ENCODE measurements at places on chromosomes 2 and 18.

DNA sequence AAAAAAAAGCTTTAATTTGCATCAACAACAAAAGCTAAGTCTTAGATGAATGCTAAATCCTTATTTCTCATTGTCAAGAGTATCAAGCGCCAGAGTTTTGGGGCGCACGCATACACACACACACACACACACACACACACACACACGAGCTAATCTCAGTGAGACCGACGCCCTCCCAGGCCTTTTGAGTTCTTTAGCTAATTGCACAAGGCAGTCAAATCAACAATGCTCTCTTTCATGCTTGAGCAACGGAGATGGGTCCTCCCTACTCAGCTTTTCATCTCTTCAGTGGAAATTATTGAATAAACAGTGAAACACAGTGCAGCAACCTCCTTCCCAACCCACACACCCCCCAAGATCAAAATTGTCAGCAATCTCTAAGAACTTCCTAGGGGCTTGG, 19.2 kb downstream of the GKN1 start:
- no peak for DNase-seq

- DNase-seq, result no peak
Observed at GRCh38 chr2:190158798-190159434, 96.4 kb upstream of the MSTN start.

- no peak for DNase-seq
Observed at GRCh38 chr2:170974304-170974993, 45.4 kb downstream of the GORASP2 start.

DNA sequence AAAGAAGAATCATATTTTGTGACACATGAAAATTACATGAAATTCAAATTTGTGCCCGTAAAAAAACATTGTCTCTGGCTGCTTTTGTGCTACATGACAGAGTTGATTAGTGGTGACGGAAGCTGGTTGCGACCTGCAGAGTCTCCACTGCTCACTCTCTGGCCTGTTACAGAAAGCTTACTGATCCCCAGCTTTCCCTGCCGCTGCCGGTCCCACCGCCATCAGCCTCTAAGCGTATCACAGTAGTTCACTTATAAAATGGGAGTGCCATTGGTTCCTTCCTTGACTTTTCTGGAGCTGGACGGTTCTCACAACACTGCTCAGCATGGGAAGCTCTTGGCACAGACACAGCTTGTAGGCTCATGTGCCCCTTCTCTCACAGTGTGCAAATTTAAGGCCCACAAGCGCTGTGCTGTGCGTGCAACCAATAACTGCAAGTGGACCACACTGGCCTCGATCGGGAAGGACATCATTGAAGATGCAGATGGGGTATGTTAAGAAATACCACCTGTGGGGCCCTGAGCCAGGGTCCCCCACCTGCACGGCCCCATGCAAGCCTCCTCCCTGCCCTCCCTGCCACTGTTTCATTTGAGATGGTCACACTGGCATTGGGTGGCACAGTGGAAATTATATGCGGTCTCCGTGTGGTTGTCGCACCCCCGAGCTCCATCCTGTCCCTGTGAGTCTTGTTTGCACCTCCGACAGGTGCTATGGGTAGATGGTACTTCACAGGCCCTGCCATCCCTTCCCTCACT, 81.3 kb downstream of the DGKD start:
- no peak for DNase-seq

DNA sequence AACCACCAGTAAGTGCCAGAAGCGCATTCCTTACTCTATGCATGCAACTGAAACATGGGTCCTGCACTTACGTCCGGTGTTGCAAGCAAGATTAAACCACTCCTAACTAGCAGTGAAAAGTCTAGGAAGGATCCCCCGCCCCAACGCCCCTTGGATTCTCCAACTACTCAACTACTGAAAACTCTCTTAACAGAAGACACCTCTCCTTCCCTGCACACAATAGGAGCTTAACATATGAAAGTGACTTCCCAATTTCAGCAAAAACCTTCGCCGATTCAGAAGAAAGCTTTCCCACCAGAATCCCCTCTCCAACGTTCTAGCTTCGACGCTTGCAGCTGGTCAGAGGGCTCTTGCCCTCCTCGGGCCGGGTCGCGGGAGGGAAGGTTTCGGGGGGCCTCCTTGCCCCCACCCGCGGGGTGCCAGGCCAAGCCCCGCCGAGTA, 578 bp downstream of the IWS1 start:
- peak; percentile 13 for DNase-seq

DNA sequence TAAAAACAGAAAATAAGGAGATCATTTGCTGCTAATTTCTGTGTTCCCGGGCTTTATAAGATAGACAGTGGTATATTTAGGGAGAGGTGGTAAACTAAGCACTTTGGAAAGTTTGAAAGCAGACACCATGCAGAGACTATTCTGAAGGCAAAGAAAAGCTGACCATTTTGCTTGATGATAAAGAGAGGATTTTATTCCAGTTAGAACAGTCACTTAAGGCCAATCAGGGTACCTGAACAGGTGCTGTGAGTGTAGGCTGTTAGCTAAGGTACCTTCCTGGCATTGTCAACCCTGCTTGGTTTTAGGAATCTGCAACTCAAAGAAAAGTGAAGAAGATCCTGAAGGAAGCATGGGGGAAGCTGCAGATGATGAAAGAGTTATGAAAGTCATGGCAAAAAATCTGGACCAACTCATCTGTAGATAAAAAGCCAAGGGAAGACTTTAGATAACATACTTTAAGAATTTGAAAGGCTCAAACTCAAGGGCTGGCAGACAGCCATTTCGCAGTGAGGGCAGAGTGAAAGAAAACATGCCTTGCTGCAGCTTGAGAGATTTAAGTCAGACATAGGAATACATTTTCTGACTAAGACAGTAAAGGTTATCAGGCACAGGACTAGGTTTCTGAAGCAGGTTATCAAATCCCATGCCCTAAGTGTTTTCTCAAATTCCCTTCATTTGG, 80.1 kb upstream of the ARL5A start:
- DNase-seq, result no peak

- no peak for DNase-seq
Observed at GRCh38 chr2:162071001-162071400, 3.0 kb downstream of the DPP4 start.

DNA sequence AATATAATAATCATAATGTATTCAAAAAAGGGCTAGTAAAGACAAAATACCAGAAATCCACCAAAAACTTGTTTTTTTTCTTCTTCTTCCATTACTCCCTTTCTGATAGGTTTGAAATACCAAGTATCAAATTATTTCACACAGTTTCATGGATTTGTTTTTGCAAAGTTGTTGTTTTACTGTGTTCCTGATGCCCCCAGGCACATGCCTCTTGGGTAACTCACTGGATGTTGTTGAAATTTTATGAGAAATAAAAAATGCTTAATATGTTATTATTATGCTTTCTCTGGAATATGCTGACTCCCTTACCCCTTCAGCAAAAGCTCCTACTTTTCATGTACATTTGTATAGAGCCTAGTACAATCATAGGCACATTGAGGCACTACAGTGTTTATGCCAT, 419.6 kb downstream of the NRXN1 start:
- DNase-seq, result no peak

GRCh38 chr18:3885209-3885792, 435.3 kb downstream of the TGIF1 start:
- DNase-seq, result no peak

DNA sequence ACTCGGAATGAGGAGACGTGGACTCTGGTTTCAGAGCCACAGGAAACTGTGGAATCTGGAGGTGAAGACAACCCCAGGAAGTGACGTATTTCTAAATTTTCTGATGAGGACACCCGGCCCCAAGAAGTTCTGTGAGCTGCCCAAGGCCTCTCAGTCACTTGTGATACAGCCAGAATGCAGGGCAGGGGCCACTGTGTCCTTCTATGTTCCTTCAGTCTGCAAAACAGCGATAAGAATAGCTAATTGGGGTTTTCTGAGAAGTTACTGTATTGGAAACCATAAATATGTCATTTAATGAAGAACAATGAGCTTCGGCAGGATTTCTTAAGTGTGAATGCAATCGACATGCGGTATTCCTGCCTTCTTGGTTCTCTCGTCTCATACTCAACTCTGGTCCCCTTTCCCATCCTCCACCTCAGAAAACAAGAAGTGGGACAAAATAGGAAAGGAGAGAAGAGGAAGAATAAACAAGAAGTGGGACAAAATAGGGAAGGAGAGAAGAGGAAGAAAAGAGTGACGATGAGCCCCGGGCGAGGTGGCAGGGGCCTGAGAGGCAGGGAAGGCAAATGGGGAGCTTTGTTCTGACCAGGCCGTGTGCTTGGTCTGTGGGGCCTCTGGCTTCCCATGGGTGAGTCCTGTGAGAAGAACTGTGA, 282.0 kb upstream of the REV1 start:
- no peak for DNase-seq

DNA sequence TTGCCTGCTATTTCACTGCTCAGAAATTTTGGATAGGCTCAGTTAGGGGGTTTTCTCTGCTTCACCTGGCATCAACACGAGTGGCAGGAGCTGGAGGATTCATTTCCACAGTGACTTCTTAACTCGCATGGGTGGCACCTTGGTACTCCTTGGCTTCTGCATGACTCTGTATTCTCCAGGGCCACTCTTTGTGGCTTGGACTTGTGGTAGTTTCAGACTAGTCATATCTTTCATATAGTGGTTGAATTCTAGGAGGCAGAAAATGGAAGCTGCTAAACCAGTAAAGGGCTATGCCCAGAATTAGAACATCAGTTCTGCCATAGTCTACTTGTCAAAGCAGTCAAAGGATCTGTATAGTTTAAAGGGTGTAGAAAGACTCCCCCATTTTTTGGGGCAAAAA, 6.8 kb downstream of the MAIP1 start:
- DNase-seq, result no peak

- DNase-seq, result no peak
Observed at GRCh38 chr18:62683935-62684334, 31.4 kb upstream of the PHLPP1 start.

GRCh38 chr2:34849827-34850226, 1250.7 kb upstream of the FAM98A start:
- no peak for DNase-seq

DNA sequence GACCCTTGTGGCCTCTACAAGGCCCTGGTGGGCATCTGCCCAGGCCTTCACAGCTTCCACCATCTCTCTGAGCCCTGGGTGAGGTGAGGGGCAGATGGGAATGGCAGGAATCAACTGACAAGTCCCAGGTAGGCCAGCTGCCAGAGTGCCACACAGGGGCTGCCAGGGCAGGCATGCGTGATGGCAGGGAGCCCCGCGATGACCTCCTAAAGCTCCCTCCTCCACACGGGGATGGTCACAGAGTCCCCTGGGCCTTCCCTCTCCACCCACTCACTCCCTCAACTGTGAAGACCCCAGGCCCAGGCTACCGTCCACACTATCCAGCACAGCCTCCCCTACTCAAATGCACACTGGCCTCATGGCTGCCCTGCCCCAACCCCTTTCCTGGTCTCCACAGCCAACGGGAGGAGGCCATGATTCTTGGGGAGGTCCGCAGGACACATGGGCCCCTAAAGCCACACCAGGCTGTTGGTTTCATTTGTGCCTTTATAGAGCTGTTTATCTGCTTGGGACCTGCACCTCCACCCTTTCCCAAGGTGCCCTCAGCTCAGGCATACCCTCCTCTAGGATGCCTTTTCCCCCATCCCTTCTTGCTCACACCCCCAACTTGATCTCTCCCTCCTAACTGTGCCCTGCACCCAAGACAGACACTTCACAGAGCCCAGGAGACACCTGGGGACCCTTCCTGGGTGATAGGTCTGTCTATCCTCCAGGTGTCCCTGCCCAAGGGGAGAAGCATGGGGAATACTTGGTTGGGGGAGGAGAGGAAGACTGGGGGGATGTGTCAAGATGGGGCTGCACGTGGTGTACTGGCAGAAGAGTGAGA, 2.0 kb downstream of the PROC start:
- DNase-seq, result no peak

Data from spinal cord (tissue), 10 donors.